ENCODE measurements at places on chromosomes 13 and 19.

DNA sequence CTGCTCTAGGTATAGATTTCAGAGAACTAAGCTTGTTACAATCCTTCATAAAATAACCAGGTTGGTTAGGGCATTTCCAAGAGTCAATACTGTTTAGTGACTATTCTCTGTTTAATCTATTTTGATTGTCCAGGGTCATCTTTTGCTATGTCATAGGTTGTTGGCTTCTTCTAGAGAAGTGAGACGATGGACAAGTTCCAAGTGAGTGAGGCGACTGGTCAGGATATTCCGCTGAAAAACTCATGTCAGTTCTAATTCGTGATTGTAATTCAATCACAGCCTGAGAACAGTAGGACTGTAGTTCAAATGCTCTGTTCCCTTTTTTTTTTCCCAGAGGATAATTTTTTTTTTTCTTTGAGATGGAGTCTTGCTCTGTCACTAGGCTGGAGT, 15.8 kb upstream of the ALOX5AP start:
- no peak for DNase-seq

GRCh38 chr13:63436325-63436668, 2020.6 kb upstream of the PCDH20 start:
- DNase-seq, result no peak

DNA sequence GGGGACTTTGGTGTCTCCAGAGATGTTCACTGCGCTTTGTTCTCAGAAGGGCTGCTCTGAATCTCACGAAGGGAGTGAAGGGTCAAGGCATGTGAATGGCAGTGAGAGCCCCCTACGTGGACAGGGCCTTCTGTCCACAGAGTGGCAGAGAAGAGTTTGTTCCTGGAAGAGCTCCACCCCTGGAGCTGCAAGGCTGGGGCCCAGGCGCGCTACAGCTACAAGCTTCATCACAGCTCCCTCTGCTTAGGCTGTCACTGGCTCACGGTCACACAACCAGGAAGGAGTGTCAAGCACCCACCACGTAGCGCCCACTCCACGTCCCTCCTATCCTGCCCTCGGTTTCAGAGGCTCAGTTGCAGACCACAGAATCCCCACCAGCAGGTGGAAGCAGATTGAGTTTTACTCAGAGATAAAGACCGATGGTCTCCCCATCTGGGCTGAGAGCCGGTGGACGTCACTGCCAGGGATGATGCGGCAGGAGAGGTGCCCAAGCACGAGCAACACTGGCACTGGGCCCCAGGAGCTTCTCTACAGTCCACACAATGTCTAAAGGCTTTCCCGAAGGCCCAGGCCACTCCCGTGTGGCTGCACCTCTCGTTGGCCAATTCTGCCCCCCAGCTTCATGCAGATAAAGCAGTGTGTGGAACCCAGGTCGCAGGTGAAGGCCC, 23.0 kb upstream of the TFDP1 start:
- no peak for DNase-seq

GRCh38 chr19:48489608-48490216, 20.5 kb downstream of the CYTH2 start:
- peak; percentile 50 for DNase-seq

All from stimulated activated CD8-positive, alpha-beta memory T cell treated with anti-CD3 and anti-CD28 coated beads, Interleukin-4, amount 100 ng/mL, for 1 hour (primary cell).